Activated T-cell treated with anti-CD3 and anti-CD28 coated beads, Interleukin-2, amount 50 U/mL, for 1 hour (primary cell): ENCODE measurements at places on chromosomes 5 and 9.

- DNase-seq = no peak
These were observed 22.2 kb downstream of the GPX3 start for GRCh38 chr5:151042453-151043093.

DNA sequence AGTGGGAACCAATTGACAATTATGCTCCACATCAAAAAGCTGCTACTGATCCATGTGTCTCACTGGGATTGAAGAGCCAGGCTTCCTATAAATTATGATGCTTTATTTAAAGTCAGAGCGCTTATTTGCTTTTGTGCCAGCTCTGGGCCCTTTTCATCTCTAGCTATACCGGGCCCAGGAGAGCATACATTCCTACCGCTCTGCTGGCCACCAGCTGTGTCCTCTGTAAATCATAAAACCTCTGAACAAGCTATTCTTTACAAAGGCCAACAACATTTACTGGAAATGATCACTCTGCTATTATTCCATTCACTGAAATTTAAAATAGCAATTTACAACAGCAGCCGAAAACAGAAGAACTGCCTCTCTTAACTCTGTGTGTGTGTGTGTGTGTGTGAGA, 86.6 kb downstream of the ZNF608 start:
- DNase-seq = no peak

GRCh38 chr9:129074106-129074505, 6.8 kb upstream of the DOLPP1 start:
- DNase-seq = no peak

GRCh38 chr9:82789155-82789824, 273.7 kb downstream of the RASEF start:
- DNase-seq = no peak

DNA sequence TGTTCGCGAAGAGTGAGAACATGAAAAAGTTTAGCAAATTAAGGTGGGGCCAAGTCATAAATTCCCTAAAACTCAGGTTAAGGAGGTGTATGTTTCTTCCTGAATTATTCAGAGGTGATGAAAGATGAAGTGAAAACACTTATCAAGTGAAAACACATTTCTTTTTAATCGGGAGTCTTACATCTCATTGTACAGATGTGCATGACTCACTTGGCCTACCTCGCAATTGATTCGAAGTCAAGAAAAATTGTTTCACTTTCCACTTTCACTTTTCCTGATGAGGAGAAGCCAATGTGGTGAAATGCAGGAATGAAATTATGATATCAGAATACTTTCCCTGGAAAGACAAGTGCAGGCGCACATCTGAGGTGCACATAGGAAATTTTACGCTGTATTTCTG, 78.7 kb downstream of the SLC25A46 start:
- DNase-seq = no peak
